ENCODE measurements at places on chromosomes 4 and X.

GRCh38 chr4:94765174-94765573 is 7.4 kb downstream of the BMPR1B start:
- DNase-seq: no peak

- no peak for DNase-seq
Measured at GRCh38 chr4:173111031-173111430, 57.6 kb upstream of the GALNT7 start.

- no peak for DNase-seq
Measured at GRCh38 chrX:6225288-6225910, 3.3 kb downstream of the NLGN4X start.

- DNase-seq: no peak
Measured at GRCh38 chrX:39967348-39967747, 130.4 kb downstream of the BCOR start.

GRCh38 chr4:149113804-149114430 is 671.7 kb upstream of the NR3C2 start:
- DNase-seq: no peak
